ENCODE measurements at places on chromosomes 16 and 17.

DNA sequence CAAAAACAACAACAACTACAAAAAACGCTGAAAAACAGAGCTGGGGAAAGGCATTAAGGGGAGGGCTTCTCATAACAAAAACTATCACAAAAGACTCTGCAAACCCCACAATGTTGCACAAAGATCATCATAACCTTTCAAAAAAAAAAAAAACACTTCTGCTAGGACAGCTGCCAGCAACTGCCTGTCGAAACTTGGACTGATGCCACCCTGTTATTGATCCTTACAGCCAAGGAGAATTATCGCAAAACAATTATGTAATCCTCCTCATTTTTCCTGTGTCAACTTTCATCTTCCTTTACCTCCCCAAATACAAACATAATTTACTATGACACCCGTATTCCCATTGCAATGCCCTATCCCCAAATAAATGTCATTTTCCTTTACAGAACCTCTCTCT lies 9.3 kb downstream of the CCDC40 start:
- DNase-seq = no peak

- no peak for DNase-seq
Measured at GRCh38 chr17:60817192-60817591, 139.5 kb downstream of the BCAS3 start.

DNA sequence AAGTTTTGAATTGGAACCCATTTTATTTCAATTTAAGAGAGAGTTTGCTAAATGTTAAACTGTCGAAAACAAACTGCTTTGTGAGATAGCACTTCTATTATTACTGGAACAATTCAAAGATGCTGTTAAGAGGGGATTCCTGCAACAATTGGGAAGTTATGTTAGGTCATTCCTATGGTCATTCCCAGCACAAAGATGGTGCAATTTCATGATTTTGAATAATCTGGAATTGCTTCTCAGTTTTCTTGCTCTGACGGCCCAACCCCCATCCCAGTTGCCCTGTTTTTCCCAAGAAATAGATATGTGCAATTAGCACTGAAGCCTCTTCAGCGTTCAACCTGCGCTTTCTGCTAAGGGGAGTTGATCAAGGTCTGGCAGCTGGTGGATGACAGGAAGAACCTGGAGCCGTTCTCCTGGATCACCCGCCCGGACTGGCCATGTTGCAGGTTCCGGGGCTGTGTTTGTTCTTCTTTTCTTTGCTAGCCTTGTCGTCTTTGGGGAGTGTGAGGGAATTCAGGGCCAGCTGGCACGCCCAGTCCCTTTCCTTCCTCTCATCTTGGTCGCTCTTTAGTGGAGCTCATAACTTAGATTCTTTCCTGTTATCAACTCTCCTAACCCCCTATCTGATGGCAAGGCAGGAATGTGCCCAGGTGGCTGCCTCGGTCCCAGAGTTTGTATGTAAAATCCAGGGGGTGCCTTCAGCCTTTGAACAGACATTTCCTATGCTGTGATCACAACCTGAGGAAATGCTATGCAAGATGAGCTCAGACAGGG lies 29.0 kb upstream of the IRF8 start:
- no peak for DNase-seq

GRCh38 chr17:41810659-41811548 lies 845 bp downstream of the P3H4 start:
- DNase-seq = no peak

DNA sequence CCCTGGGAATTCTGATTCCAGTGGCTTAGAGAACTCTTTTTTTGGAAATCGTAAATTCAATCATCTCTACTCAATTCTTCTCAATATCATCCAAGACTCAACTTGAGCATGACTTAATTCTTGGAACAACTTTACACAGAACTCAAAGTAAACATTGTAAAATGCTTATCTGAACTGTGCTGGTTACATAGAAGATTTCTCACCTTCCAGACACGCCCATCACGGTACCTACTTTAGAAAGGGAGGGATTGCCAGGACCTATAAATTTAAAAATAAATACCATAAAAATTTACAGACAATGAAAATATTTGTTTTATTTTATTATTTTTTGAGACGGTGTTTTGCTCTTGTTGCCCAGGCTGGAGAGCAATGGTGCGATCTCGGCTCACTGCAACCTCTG lies 26.5 kb downstream of the MAP1LC3B start:
- DNase-seq = no peak

DNA sequence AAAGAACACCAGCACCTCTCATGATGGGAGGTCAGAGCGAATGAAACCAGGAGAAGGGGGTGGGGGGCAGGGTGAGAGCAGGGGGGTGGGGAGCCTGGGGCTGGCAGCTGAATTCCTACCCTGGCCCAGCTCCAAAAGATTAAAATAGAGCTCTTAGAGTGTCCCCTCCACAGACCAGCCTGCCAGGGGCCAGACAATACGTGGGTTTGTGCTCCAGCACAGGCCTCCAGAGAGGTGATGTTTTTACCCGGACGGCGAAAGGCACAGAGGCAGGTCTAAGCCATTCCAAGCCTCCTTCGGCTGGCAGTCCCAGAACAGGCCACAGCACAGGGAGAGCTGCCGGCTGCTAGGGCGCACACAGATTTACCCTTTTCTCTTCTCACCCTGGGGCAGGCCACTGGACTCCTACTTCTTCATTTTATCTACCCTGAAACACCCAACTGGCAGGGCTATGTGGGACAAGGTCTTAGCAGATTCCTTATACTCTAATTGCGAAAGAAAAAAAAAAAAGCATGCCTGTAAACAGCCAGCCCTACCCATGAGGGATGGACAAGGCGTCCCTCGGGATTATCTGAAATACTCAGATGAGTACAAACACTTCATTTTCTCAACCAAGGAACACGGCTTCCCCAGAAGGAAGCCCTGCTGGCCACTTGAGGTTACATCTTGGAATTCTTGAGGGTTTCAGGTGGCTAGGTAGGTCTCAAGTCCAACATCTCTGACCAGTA lies 71.9 kb upstream of the NOG start:
- DNase-seq = no peak

- no peak for DNase-seq
Measured at GRCh38 chr16:20851601-20852000, 45.3 kb downstream of the REXO5 start.

DNA sequence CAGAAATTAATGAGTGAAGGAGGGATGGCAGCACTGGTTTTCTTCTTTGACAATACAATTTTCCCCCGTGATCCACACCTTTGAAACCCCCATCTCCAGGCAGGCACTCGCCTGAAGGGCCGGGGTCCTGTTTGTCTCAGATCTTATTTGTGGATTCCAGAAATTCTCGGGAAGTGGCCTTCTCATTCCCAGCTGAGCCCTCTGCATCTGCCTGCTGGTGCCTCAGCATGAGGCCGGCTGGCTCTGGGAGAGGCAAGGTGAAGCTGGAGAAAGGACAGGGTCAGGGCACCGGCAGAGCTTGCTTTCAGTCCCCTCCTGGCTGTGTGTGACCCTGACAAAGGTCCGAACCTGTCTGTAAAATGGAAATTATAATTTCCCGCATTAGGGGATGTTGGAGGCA lies 35.8 kb upstream of the C1QL1 start:
- no peak for DNase-seq

- no peak for DNase-seq
Measured at GRCh38 chr17:75147878-75148546, 6.3 kb downstream of the JPT1 start.

- no peak for DNase-seq
Measured at GRCh38 chr17:40112191-40112711, 9.5 kb upstream of the MSL1 start.

Data from T-cell (primary cell).